ENCODE measurements at places on chromosomes 4 and X.

DNA sequence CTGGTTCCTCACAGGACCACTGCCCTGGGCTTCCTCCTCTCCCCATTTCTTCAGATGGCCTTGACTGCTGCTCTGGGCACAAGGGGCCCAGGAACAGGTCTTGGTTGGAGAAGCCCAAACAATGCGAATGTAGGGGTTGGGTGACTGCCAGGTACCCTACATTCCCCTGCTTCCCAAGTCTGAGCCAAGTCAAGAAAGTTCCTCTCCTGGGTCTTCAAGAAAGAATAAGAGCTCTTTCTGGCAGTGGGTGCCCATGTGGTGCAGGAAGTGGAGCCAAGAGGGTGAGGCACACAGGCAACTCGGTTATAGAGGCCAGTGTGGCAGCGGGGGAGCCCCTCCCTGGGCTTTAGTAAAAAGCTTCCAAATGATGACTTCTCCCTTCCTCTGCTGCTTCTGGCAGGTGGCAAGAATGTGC, 2.7 kb downstream of the SLC34A2 start:
- DNase-seq: no peak

- peak; percentile 65 for DNase-seq
These were observed 8.0 kb upstream of the NEUROG2 start for GRCh38 chr4:112523764-112524505.

- no peak for DNase-seq
These were observed 114.5 kb downstream of the SLC10A7 start for GRCh38 chr4:146407257-146407656.

DNA sequence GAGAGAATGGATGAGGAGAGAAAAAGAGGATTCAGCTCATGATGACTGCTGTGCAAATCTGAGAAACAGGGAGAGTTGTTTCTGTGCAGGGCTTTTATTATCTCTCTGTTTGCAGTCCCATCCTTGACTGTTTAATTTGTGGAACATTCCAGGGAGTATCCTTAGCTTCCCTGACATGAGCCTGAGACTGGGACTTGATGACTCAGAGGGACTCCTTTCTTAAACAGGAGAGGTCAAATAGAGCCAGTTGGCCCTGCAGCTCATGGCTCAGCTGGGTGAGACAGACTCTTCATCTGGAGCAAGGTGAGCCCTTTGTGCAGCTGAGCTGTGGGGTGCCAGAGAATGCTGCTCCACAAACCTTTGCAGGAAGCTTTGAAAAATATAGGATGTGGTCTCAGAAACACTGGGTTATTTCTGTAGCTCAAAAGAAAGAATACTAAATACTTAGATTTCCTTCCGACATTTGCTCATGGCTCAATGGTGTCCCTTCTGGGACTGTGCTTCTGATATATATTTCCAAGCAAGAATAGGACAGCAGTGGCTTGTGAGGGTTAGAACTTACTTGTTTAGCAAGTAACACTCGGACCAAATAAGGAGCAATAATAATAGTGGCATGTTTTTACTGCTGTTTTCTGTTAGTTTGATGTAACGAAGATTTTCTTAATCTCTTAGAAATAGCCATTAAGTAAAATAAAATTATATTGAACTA, 14.5 kb downstream of the ARHGAP24 start:
- DNase-seq: no peak

DNA sequence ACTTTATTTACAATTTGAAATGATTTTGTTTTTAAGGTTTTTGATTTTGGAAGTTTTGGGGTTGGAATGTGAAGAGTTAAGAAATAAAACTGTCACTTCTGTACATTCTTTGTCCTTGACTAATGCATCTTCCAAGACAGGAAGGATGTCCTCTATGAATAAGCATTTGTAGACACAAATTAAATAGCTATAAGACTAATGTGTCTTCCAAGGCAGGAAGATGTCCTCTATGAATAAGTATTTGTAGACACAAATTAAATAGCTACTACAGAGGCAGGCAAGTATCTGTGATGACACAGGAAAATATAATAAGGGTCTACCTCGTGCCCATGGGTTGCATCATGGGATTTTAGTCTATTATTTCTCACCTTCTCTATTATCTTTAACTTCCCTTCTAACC, 14.5 kb downstream of the PRSS48 start:
- DNase-seq: no peak

GRCh38 chr4:96354036-96354712, 514.3 kb downstream of the PDHA2 start:
- DNase-seq: no peak

- no peak for DNase-seq
These were observed 229.9 kb downstream of the COL25A1 start for GRCh38 chr4:109072595-109072994.

DNA sequence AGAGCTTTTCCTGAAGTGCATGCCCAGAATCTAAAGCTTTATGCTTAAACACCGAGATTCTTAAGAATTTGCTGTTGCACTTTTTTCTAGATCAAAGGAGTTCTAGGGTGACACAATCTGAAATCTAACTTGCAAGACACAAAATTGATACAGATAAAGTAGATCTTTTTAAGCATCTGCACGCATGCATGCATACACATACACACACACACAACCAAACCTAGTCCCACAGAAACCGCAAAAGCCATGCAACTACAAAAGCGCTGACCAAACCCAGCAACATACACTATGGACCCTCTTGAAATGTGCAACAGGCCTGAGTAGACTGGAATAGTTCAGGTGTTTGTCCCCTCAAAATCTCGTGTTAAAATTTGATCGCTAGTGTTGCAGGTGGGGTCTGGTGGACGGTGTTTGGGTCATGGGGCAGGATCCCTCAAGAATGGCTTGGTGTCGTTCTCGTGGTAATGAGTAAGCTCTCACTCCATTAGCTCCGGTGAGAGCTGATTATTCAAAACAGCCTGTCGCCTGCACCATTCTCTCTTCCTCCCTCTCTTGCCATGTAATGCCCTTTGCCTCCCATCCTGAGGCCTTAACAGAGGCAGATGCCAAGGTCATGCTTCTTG, 52.7 kb downstream of the IRF2 start:
- DNase-seq: no peak
